ENCODE measurements at places on chromosomes 1 and 21.
A peak's percentile ranks its signal among the peaks of the same experiment; 100 is the strongest.

DNA sequence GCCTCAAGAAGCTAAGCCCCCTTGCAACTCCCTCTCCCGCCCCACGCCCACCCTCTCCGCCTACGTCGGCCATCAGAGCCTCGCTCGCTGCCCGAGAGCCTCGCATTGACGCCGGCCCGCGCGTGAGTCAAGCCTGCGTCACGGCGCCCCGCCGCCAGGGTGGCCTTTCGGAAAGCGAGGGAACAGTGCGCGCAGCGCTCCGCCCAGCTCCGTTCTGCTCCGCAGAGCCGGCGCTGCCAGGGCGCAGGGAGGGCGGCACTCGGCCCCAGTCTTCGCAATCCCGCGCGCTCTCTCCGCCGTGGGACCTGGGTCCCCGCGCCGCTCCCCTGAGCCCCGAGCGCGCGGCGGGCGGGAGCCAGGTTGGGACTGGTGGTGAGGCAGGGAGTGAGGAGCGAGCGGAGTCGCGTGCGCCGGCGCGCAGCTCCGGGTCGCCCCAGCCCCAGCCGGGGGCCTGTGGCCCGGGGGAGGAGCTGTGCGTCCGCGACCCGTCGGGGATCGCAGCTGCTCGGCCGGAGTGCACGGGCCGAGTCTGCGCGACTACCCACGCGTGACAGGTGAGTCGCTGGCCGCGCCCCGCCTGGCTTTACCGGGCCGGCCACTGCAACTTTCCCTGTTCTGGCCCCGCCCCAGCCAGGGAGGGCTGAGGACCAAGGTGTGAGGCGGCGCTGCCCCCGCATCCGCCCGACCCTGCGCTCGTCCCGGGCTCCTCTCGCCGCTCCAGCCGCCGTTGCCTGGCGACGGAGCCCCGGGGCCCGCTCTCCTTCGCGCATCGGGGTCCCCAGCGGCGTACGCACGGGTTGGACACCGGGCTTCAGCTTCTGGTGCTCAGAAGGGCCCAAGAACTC lies at the start of gene SLC6A17:
Gene SLC6A17, plus strand, starts transcription at position 165 of the 845 bp plus-strand sequence. CDS start 16,436 bp downstream, outside the sequence.
- no peak for DNase-seq

GRCh38 chr1:65020774-65021173 lies 54.4 kb upstream of the JAK1 start:
- DNase-seq = no peak

DNA sequence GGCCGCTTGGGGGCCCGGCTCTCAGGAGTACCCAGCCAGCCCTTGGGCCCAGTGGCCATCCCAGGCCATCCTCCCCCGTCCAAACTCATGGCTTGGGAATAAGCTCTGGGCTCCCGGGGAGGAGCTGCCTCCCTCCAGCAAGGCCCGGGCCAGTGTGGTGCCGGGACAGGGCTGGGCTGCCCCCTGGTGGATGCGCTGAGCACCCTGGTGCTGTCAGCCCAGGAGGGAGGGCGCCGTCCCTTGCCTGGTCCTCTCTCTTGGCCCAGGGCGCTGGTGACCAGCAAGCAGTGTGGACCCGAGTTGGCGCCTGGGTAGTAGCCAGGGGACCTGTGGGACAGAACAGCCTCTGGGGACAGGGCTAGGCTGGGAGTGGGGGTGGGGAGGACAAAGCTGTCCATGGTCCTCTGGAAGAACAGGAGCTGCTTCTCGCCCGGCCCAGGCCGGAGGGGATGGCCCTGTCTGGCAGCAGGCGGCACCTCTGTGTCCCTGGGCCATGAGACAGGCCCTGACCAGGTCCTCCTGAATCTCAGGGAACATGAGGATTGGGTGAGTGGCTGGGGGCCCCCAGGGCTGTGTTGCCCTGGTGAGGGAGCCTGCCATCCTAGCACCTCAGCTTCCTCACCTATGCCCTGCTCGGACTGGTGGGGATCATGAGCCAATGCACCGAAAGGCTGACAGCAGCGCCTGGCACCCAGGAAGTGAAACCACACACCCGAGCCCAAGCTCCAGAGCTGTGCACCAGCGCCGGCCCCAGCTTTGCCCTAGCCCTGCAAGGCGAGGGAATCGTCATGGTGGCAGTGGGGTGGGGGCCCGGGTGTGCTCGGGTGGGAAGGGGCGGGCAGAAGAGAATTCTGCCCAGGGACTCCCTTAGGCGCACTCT lies 9.4 kb downstream of the MORN1 start:
- DNase-seq = no peak

- no peak for DNase-seq
These were observed 39.1 kb downstream of the CLSTN1 start for GRCh38 chr1:9784508-9785133.

GRCh38 chr1:155859881-155860871 lies 809 bp downstream of the SYT11 start:
- DNase-seq = peak; percentile 88

- no peak for DNase-seq
These were observed 10.7 kb downstream of the RNU5D-1 start for GRCh38 chr1:44720281-44720680.

- no peak for DNase-seq
These were observed 30.5 kb upstream of the DISP1 start for GRCh38 chr1:222784371-222784770.

DNA sequence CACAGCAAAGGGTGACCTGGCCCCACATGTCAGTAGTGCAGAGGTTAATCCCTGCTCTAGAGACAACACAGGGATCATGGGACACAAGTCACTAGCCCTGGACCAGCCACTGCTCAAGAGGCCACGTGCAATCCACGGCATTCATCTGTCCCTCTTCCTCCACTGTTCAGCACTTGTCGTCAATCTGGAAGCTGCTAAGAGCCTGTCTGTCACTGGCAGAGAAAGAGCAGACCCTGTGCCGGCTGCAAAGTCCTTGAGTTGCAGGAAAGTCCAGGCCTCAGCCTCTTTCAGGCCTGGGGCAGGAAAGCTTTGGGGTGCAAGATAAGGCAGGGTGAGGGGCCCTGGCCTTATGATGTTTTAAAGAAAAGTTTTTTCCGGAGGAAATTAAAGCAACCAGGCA lies 16.7 kb downstream of the CELA2B start:
- DNase-seq = no peak

GRCh38 chr1:38005195-38006007 lies at the start of gene FHL3:
Gene FHL3 (minus strand): TSS chr1:38005514. CDS start chr1:37999412, 6,102 bp downstream.
- peak; percentile 45 for DNase-seq

- no peak for DNase-seq
These were observed 254.8 kb upstream of the PLXNA2 start for GRCh38 chr1:208499026-208499425.

DNA sequence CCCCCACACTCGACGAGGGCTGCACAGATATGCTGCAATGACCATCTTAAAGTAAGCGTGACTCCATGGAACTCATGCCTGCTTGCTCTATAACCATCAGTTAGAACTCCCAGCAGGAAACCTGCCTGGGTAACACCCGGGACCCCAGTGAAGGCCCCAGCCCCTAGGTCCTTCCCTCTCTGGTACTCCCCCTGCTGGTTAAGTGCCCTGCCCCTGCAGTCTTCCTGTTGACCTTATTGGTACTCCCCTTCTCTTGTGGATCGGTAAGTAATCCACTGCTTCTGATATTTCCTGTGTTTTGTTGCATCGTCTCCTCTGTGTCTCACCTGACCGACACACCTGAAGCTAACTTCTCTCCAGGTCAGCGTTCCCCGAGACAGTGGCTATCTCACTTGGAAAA lies 104.8 kb upstream of the COG2 start:
- DNase-seq = no peak

DNA sequence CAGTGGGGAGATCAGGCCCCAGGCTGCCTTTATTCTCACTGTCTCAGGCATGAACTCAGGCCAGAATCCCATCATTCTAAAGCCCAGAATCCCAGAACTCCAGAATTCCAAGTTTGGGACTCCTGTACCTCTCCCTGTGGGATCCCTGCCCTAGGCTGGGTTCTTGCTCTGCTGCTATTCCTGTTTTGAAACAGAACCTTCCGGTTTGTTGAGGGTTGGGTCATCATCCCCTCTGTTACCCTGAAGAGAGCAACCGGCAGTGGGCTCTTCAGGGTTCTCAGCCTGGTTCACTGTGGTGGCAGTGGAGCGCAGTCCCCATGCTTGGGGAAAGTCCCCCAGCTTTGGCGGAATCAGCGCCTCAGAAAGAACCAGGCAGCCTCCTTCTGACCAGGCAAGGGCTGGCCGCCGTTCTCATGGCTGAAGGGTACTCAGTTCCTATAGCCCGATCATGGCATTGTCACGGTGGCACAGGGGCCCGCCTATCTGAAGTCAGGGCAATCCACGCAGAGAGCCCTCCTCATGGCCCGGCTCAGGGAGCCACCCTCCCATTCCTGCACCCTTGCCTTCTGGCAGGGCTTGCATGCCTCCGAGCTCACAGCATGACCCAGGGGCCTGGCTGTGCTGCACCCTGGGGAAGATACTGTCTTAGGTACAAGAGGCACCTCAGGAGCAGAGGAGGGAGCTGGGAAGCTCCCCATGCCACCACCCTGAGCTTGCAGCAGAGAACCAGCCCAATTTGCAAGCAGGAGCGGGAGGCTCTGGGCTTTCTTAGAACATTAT lies 335.6 kb upstream of the VAMP3 start:
- DNase-seq = no peak

- peak; percentile 9 for DNase-seq
These were observed 30.9 kb upstream of the TAL1 start for GRCh38 chr1:47262787-47263413.

GRCh38 chr1:94025383-94026340 lies 95.3 kb downstream of the ABCA4 start:
- DNase-seq = peak; percentile 68

DNA sequence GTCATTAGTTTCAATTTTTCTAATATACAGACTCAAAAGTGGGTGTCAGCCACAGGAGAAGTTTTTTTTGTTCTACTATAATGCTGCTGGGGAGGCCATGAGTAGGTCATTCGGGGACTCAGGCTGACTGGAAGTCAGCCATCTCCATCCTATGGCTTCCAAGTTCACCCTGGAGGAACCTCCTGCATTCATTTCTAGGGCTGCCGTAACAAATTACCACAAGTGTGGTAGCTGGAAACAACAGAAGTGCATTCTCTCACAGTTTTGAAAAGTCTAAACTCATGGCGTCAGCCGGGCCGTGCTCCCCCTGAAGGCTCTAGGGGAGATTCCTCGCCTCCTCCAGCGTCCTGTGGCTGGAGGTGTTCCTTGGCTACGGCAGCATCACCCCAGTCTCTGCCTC lies 17.7 kb downstream of the AGT start:
- no peak for DNase-seq

GRCh38 chr1:218510153-218510772 lies 165.1 kb downstream of the TGFB2 start:
- no peak for DNase-seq

- DNase-seq = no peak
These were observed 51.7 kb downstream of the UMODL1 start for GRCh38 chr21:42122808-42123207.

DNA sequence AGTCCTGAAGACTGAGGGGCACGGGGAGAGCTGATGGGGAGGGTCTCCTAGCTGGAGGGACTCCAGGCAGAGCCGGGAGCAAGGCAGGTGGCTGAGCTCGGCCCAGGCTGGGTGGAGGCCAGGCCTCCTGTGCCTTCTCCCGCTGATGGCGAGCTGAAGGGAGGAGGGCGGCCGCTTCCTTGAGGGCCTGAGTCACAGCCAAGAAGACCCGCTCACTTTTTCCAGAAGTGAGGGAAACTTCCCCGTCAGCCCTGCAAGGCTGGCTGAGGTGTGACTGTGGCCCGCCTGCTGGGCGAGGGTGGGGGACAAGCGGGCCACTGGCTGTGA lies 1.7 kb upstream of the VWA1 start:
- no peak for DNase-seq

DNA sequence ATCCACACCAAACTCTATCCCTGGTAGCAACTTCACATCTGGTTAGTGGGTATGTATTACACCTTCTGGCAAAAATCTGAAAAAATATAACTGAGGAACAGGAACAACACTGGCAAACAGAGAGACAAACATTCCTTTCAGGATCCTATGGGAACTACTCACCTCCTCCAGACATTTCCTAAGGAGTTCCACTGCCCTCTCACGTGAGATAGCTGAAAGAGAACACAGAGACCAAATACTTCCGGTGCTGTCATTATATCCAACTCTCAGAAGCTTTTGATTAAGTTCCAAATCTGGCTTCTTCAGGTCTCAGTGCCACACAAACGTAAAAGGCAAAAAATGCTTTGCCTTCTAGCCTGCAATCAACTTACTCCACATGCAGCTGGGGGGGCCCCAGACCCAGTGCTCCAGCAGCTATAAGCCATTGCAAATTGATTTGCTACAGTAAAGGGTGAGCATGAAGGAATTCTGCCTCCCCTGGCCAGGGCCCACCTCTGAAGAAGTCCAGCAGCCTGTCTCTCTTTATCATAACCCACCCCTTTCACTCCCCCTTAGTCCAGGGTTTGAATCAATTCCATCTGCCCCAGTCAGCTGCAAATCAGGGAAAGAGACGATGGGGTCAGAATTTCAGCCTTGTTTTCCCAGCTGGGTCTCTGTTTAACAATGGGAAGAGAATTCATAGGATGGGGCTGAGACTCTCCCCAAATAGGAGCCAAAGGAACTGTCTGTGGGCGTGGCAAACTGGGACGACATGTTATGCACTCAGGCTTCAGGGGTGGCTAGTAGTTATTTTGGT lies 32.2 kb downstream of the TFAP2E start:
- DNase-seq = no peak

DNA sequence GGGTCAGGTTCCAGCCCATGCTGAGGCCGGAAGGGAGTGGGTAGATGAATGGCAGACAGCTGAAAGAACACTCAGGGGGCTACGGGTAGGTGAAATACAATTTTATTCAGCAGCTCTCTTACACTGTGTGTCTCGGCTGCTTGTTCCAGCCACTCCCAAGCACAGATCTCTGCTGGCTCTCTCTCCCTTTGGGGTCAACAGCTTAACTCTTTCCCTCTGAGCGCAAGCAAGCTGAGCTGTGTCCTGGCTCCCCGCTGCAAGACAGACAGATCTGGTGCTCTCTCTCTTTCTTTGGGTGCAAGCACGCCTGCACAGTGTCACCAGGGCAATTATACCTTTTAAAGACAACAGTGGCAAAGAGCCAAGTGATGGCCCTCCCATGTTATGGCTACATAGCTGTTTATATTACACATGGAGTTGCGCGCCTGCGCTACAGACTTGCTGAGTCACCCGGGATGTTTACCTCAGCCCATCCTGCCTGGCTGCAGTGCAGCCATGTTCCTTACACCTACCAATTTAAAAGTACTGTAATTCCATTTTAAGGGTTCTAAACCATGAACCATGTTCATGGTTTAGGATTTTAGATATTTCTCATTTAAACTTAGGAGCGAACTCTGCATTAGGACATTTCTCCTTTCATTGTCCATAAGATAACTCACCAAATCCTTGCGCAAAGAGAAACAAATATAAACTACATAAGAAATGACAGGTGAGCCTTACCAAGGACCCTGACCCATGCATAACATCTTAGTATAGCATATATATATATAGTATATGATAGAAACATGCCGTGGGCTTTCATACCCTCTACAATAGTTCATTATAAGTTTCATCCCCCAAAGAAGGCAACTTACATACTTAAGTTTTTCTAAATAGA lies 396.5 kb downstream of the SMYD3 start:
- DNase-seq = peak; percentile 62

- DNase-seq = no peak
These were observed 89.7 kb downstream of the GTF2B start for GRCh38 chr1:88801575-88802208.

DNA sequence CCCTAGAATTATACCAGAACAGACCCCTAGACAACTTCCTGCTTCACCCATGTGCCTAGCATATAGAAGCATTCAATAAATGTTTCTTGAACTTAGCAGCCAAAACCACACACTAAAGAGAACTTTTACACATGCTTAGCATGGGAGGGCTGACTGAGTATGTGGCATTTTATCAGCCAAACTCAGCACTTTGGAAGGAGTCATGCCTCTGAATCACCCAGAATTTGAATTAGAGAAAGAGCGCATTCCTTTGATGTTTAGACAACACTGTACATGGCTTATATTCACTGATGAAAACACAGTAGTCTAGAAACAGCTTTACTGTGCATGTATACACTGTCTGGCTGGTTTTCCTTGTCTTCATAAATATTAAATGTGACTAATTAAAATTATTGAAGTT lies 26.1 kb downstream of the SPAG17 start:
- DNase-seq = no peak
